Epithelial cell of proximal tubule (primary cell): ENCODE measurements at places on chromosomes 1 and 21. TPM values are rescaled to one million over a fixed set of nuclear protein-coding genes. Genes with fewer than 3 reads are reported as not detected.

GRCh38 chr1:246482805-246483568 lies 24.1 kb downstream of the SMYD3 start:
- no peak for DNase-seq

- no peak for DNase-seq
These were observed 75.7 kb downstream of the ARHGEF10L start for GRCh38 chr1:17615157-17615556.

DNA sequence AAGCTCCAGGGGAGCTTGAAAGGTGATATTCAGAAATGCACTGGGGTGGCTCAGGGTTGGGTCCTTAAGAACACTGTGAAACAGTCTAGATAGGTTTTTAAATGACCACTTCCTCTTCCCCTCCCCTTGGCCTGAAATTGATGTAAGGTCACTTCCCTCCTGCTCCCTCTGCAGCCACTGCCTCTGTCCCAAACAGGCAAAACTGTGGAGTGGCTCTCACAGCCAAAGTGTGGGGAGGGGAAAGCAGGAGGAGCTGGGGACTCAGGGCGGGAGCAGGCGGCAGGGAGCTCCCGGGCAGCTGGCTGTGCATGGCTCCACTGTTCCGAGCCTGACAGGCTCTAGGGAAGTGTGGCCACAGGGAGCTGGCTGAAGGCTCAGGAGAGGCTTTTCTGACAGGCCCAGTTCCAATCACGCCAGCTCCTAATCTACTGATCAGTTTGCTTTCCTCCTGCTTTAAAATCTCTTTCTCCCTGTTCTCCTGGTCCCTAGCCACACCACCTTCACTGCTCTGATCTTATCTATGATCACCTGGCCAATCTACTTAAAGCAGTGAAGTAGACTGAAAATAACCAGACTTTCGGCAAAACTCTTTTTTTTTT lies 5.1 kb upstream of the CSRP1 start:
- no peak for DNase-seq

DNA sequence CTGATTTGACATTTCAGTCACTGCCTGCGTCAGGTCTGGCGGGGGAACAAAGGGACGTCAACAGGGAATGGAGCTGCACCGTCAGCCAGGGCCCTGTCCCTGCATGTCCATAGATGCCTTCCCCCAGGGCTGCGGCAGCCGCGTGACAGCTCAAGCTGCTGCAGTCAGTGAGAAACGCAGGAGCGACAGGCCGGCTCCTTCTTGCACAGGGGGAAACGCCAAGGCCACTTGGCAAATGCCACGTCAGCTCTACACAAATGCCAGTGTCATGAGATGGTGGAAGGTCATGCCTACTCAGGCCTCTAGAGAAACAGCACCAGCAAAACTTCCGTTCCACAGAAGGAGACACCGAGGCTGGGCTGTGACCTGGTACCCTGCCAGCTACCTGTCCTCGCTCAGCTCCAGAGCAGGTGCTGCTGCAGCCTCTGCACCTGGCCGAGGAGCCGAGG lies 37.7 kb downstream of the SYF2 start:
- DNase-seq, result no peak

- peak; percentile 16 for DNase-seq
These were observed 69.5 kb downstream of the LHX8 start for GRCh38 chr1:75203415-75204277.

GRCh38 chr1:246492611-246493245 lies 14.4 kb downstream of the SMYD3 start:
- no peak for DNase-seq

GRCh38 chr1:92749024-92749634 lies 35.8 kb downstream of the EVI5 start:
- no peak for DNase-seq

DNA sequence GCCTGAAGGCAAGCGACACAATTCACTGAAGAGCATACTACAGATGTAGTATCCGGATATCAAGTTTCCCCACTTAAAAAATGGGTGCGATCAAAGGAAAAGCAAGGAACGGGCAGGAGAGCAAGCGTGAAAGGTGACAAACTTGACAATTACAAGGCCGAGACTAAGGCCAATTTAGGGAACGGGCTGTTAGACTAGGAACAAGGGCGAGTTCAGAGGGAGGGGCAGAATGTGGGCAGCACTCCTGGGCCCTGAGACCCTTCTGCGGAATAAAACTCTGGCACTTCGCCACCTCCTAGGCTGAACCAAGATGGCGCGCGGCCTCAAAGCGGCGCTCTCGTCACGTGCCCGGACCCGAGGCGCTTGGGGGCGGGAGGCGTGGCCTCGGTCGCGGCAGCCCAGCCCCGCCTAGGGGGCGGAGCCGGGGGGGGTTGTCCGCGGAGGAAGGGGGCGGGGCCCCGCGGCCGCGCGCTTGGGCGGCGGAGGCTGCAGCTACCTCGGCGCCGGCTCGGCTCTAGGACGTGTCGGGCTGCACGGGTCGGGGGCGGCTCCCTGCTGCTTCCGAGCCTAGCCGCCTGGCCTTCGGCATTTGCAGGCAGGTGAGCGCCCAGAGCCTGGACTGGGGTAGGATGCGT lies at the start of gene PPFIA4:
Gene PPFIA4 (plus strand): TSS at position 461 of the 635 bp plus-strand sequence. CDS start 12,518 bp downstream, outside the sequence.
- no peak for DNase-seq

- no peak for DNase-seq
These were observed 46.7 kb downstream of the CLIC6 start for GRCh38 chr21:34715518-34715917.

DNA sequence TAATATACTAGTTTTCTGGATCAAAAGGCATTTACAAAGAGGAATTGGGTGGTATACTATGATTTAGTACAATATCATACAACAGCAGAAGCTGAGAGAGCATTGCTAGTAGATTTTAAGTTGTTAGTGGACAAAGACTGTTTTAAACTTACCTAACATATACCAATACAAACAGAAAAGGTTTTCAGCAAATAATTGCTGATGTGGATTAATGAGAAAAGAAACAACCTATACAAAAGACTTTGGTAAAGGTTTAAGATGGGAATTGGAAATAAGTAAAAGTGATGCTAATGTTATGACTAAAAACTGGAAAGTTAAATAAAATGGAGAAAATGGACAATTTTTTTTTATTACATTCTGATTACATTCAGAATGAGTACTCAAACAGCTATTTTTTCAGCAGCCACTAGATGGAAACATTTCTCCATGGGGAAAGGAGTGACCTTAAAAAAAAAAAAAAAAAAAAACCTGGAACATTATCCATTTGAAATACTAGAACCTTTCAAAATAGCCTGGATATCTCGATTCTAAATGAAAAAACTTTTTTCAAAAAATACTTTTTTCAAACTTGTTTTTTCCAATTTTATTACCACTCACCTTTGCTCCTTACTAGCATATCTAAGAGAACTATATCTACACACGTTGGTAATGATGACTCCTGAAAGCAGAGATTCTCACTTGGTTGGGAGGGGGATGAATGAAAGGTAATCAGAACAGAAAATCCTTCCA lies 55.4 kb downstream of the EPRS1 start:
- DNase-seq, result no peak

DNA sequence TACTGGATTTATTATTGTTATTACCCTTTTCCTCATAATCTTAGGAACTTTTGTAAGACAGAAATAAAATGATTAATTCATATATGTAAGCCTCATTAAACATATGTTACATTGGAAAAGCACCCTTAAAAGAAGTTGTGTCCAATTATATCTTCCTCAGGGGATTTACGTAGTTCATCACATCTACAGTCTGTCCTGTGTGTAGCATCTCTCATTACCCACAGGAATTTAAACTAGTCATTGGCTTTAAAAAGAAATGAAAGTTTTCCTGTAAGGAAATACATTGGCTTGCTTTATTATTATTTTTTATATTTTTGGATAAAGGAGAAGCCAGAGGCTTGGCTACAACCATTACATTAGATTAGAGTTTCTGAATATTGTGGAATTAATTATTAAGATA lies 56.1 kb downstream of the SWT1 start:
- no peak for DNase-seq

GRCh38 chr1:4530166-4530785 lies 124.1 kb upstream of the AJAP1 start:
- no peak for DNase-seq

DNA sequence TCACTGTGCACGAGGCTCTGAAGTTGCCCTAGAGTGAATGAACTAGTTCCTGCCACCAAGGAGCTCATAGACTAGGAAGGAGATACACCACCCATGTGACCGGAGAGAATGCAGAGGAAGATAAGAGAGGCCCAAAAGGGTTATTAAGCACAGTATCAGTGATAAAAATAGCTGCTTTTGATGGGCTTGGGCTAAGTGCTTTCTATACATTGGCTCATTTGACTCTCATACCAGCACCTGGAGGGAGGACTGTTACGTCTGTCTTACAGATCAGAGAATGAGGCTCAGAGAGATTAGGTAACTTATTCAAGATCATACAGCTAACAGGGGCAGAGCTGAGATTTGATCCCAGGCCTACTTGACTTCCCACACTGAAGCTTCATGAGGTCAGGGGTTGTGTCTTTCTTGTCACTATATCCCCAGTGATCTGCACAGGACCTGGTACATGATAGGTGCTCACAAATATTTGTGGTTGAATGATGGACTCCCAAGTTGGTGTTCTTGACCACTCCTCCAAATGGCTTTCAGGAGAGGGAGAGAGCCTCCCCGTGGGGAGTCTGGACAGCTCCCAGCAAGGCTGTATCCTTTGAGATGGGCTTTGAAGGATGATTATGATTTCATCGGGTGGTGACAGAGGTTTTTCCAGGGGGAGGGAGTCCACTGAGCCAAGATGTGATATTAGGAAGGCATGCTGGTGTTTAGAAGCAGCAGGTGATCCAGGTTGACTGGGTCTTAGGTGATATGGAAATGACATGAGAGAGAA lies 14.4 kb downstream of the PPFIA4 start:
- DNase-seq, result no peak

DNA sequence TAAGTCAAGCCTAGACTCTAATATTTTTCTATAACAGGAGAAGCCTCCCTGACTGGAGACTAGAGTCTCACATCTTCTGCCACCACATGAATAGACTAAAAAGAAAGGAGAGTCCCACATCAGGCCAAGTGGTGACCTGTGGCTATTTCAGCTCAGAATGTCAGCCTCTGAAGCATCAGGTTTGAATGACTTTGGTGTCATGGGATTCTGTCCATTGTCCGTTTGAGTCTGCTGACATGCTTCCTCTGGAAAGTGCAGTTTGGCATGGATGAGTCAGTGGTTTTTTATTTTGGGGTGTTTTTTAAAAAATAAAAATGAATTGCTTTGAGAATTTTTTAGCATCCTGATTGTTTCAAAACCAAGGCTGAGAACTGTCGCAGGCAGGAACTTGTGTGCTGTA lies 19.5 kb downstream of the DYRK3 start:
- DNase-seq, result no peak

GRCh38 chr1:160159846-160160245 lies 8.4 kb downstream of the ATP1A4 start:
- no peak for DNase-seq

- DNase-seq, result no peak
These were observed 7.5 kb downstream of the PRXL2B start for GRCh38 chr1:2594001-2594640.

GRCh38 chr1:29651684-29652665 lies 415.7 kb downstream of the PTPRU start:
- no peak for DNase-seq

DNA sequence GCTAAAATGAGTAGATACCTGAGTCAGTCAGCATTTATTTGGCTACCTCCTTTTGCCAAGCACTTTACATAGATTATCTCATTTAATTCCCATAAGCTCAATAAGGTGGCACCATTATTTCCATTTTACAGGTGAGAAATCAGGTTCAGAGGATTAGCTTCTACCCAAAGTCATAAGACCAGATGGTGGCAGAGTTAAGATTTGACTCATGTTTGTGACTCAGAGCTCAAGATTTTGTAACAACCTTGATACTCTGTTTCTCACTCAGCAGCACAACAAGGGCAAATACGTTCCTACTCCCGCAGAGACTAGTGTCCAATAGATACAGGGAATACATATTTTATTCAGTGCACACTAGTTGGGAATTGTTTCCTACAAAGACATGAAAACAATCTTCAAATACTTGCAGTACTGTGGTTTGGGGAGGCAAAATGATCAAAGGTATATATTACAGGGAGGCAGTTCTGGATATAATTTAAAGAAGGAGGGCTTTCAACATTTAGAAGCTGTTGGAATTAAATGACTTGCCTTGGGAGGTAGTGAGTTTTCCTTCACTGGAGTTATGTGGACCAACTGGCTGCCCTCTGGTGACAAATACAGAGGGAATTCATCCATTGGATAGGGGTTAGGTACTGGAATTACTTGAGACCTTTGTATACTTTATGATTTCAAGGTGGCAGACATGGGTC lies 3.6 kb downstream of the LEPR start:
- DNase-seq, result peak; percentile 93

DNA sequence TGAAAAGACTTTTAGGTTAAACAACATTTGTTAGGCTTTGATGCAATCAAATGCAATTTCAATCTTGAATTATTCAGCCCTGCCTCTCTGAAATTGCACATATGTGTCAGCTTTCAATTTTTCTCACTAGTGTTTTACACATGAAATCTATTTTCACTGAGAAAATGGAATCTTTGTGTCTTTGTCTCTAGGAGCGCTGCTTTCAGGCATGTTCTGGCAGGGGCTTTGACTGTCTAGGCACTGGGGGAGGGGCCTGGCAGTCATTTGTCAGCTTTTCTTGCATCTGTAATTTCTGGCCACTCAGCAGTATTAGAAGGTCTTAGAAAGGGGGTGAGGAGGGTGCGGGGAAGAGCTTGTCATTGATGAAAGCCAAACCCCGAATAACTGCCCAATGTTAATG lies 264.4 kb downstream of the PTPRC start:
- no peak for DNase-seq

- DNase-seq, result no peak
These were observed 13.2 kb downstream of the PODN start for GRCh38 chr1:53075206-53075605.

The PRAMEF13 gene
- not detected in 2 replicates for total RNA-seq

The SLC16A4 gene
- 9.2 and 12.4 TPM in 2 replicates for total RNA-seq

The FMO4 gene
- 0.52 and 0.58 TPM in 2 replicates for total RNA-seq

The DIRAS3 gene
- total RNA-seq, result 2.1 TPM in 1 of 2 replicates, not detected in the other

The STYXL2 gene
- not detected in 2 replicates for total RNA-seq

The SYPL2 gene
- total RNA-seq, result 0.12 TPM in 1 of 2 replicates, not detected in the other
